ENCODE measurements at places on chromosomes 3 and 15.

DNA sequence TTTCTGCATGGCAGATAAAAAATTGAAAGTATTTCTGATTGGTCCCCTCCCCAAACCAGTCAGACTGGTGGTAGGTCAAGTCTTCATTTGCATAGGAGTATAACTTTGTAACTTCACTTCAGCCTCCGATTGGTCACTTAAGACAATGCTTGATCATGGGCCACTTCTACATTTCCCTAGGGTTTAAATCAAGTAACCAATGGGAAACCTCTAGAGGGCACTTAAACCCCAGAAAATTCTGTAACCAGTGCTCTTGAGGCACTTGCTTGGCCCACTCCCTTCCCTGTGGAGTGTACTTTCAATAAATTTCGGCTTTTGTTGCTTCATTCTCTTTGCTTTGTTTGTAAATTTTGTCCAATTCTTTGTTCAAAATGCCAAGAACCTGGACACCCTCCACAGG is 225.5 kb downstream of the ARPP21 start:
- DNase-seq, result no peak

GRCh38 chr3:100526613-100527346 is 34.4 kb downstream of the TMEM45A start:
- no peak for DNase-seq

DNA sequence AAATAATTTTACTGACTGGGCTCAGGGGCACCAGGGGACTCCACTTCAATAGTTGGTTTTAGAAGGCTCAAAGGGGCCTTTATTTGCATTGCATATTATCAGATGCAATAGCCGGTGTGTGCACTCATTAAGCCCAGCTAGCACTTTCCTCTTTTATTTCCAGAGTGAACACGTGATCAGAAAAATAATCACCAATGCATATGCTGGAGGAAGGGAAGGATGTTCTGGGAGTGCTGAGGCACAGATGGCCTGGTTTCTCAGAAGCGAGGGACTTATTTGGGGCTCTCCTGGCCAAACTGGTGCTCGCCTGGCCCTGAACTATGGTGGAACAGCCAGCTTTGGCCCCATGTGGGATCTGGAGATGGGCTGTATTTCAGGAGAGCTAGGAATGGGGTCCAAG is 60.4 kb upstream of the SEC13 start:
- no peak for DNase-seq

DNA sequence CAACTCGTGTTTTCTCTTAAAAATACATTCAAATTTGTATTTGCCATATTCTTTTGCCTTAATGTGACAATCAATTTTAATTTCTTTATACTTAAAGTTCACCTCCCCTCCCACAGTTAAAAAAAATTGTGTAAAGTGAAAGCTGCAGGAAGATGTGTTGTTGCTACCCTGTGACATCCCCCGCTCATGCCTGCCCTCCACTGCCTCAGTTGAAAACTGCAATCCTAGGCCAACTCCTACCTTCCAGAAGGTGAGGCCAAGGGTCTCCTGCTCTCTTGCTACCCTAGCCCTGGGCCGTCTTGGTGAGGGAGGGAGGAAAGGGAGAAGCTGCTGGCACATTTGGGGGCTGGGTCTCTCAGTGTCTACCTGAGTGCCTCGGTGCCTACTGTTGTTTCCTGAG is 57.0 kb upstream of the CMTM7 start:
- no peak for DNase-seq

DNA sequence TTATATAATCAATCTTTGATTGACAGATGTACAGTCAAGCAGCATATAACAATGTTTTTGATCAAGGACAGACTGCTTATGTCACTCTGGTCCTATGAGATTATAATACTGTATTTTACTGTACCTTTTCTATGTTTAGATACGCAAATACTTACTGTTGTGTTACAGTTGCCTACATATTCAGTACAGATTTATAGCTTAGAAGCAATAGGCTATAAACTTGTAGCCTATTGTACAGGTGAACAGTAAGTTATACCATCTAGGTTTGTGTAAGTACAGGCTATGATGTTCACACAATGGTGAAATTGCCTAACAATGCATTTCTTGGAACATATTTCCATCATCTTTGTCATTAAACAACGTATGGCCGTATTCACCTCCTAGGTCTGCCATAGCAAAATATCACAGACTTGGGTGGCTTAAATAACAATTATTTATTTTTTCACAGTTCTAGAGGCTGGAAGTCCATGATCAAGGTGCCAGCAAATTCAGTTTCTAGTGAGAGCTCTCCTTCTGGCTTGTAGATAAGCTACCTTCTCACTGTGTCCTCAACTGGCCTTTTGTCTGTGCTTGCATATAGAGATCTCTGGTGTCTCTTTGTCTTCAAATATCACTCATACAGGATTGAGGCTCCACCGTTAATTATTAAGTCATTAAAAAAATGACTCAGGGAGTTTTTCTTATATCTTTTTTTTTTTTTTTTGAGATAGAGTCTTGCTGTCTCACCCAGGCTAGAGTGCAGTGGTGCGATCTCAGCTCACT is 89.1 kb downstream of the EBLN2 start:
- no peak for DNase-seq

DNA sequence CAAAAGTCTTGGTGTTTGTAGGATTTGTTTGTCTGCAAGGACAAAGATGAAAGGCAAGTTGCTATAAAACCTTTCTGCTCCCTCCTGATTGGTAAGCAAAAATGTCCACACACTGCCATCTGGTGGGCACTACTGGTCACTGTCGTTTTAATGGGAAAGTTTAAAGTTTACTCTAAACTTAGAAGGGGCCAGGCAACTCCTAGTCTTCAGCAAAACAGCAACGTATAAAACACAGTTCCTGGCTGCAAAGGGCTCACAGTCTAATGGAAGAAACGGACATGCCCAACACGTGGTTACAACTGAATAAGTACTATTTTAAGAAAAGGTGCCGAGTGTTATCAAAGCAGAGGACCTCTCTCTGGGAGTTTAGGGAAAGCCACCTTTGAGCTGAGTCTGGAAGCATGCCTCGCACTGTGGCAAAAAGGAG is 23.7 kb upstream of the TPRG1 start:
- peak; percentile 69 for DNase-seq

Data from MM.1S (cell line).